Activated T-helper 2 cell treated with anti-CD3 and anti-CD28 coated beads, Interferon-gamma antibody, Interleukin-2, Interleukin-4, amounts not matched to agents 10 μg/mL and 5 μg/mL and 100 μg/mL, durations not matched to agents 14 hours and 24 hours and 36 hours (primary cell): ENCODE measurements at places on chromosomes 11 and 22.

DNA sequence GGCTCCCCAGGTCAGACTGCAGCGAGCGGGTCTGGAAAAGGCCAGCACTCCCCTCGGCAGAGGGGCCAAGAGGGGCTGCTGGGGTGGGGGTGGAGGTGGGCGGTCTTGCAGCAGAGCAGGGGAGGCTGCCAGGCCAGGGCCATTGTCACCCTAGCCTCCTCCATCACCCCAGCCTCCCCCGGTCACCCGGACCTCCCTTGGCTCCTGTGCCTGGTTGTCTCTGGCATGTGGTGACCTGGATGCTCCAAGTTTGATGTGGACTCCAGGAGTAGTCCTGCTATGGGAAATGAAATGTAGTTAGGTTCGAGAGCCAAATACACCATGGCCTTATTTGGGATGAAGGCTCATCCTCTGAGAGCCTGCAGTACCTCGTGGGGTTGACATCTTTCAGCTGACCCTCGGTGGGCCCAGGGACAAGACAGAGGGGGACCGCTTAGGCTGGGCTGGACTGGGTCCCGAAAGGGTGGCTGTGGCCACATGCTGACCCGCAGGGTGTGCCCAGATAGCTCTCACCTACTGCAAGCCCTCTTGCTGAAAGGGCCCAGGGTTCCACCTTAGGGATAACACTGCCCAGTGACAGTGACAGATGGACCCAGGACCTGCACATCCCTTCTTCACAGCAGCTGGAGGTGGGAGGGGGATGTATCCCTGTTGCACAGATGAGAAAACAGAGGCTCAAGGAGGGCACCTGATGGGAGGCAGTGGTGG lies 24.1 kb downstream of the MRGPRD start:
- H3K4me3 ChIP-seq = no peak overlapping the region
- DNase-seq = no peak
- no peak overlapping the region for H3K27ac ChIP-seq
- no peaks in the 10 kb centered on the region for H3K36me3 ChIP-seq
- no peaks in the 10 kb centered on the region for H3K4me1 ChIP-seq

GRCh38 chr11:3626250-3626960 lies 15.4 kb downstream of the ART5 start:
- no peak overlapping the region for H3K4me3 ChIP-seq
- H3K36me3 ChIP-seq = no peaks in the 10 kb centered on the region
- no peak overlapping the region for H3K27ac ChIP-seq
- no peaks in the 10 kb centered on the region for H3K4me1 ChIP-seq
- peaks cover 4% of the 10 kb centered on the region for H3K27me3 ChIP-seq

- no peaks in the 10 kb centered on the region for H3K36me3 ChIP-seq
- H3K4me3 ChIP-seq = no peak overlapping the region
- DNase-seq = no peak
- H3K27ac ChIP-seq = no peak overlapping the region
- H3K4me1 ChIP-seq = no peaks in the 10 kb centered on the region
Measured at GRCh38 chr11:70087446-70088167, 9.5 kb downstream of the ANO1 start.

GRCh38 chr11:58506935-58507334 lies 970 bp downstream of the OR5B21 start:
- H3K4me1 ChIP-seq = peaks cover 17% of the 10 kb centered on the region
- no peak overlapping the region for H3K27ac ChIP-seq
- no peak overlapping the region for H3K4me3 ChIP-seq
- DNase-seq = no peak
